ENCODE measurements at places on chromosomes 12 and 14.

- DNase-seq, result no peak
Measured at GRCh38 chr12:108400056-108400455, 60.9 kb upstream of the CMKLR1 start.

GRCh38 chr12:114686773-114687500 lies 3.0 kb upstream of the TBX3 start:
- DNase-seq, result no peak

- DNase-seq, result no peak
Measured at GRCh38 chr14:36111822-36112583, 64.5 kb downstream of the PTCSC3 start.

DNA sequence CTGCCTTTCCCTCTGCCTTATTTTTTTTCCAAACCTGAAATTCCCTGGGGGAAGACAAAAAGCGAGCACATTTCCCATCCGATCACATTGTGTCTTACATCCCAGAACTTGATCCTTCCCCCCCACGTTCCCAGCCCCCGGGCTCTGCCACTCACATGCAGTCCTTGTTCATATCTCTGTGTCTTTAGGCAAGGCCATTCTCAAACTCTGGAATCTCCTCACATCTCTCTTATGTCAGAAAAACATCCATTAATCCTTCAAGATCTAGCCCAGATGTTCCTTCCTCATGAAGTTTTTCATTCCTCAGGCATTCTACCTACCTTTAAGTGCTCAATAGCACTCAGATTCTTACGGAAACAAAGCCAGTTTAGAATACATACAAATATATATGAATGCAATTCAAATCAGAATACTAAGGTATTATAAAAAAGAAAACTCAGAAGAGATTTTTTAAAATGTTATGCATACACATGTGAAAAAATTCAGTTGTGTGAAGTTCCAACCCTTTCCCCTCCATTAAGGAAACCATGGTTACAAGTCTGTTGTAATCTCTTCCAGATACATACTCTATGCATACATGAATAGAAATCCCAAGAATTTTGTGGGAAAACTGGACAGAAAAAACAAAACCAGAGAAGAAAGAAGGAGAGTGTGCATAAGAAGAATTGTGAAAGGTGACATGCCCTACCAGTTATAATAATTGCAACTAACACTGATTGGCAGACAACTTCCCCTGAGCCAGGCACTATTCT lies 120.3 kb downstream of the SLC38A1 start:
- no peak for DNase-seq

GRCh38 chr14:105393151-105393550 lies 5.2 kb upstream of the TEX22 start:
- DNase-seq, result no peak

DNA sequence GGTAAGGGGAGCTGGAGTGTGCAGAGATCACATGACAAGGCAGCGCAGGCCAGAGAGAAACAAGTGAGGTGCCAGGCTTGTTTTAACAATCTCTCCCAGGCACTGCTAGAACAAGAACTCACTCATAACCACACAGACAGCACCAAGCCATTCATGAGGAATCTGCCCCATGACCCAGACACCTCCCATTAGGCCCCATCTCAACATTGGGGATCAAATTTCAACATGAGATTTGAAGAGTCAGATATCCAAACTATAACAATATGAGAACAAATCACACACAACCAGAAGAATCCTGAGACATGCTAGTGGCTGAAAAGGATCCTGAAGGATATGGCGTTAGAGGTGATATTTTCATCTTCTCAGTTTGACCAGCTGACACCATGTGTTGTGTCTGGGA lies 21.9 kb downstream of the OR6J1 start:
- DNase-seq, result no peak

DNA sequence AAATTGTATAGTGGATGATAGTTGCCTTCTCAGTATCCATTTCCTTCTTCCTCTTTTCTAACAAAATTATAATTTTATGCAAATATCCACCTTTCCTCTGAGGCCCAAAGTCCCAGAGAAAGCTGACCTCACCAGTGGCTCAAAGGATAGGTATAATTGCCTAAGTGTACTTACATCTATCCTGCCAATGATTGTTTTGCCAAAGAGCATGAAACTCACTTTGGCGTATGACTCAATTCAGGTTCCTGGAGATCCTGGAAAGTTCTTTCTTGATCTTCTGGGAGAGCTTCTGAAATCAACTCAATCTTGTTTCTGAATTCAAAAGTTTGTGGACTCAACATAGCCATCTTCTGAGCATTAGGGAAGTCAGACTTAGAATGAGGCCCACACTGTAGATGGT lies 10.5 kb upstream of the RBM25 start:
- no peak for DNase-seq

GRCh38 chr14:76715511-76716081 lies 45.7 kb upstream of the VASH1 start:
- DNase-seq, result no peak

GRCh38 chr14:85529803-85530574 lies at the start of gene FLRT2:
Gene FLRT2, plus strand, starts transcription at chr14:85530144. Its CDS starts 91,371 bp downstream, at chr14:85621515.
- no peak for DNase-seq

GRCh38 chr12:80212938-80213645 lies 113.8 kb downstream of the OTOGL start:
- no peak for DNase-seq

DNA sequence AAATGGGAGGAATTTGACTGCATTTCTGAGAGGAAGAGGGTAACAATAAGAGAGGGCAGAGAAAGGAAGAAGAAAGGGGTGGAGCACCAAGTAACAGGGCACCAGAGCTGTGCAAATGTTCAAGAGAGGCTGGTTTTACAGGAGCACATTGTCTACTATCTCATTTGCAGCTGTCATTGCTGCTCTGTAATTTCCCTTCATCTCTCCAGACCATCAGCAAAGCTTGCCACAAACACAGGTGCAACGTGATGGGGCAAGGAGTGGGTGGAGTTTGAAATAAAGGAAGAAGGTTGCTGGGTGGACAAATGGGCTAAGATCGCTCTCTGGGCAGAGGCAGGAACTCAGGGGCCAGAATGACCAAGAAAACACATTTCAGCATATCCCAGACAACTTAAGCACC lies 47.9 kb upstream of the PLEKHG6 start:
- DNase-seq, result no peak

DNA sequence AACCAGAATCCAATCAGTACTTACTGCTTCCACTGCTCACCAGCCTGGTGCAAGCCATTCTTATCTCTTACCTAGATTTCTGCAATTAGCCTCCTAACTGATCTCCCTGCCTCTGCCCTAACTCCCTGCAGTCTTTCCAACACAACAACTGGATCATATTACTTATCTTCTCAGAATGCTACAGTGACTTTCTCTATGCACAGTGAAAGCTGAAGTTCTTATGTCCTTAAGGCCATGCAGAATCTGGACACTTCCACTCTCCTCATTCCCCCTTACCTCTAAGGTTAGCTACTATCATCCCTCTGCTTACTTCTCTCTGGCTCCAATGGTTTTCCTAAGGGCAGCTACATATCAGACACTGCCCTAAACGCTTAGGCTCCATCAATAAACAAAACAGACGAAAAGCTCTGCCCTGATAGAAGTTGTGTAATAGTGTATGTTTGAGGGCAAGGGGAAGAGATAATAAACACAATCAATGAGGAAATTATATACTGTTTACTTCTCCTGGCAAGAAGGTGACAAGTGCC lies 4.0 kb downstream of the KTN1 start:
- DNase-seq, result no peak

GRCh38 chr14:33682760-33683159 lies 268.1 kb downstream of the EGLN3 start:
- no peak for DNase-seq

- DNase-seq, result no peak
Measured at GRCh38 chr12:6250343-6250742, 50.1 kb downstream of the CD9 start.

DNA sequence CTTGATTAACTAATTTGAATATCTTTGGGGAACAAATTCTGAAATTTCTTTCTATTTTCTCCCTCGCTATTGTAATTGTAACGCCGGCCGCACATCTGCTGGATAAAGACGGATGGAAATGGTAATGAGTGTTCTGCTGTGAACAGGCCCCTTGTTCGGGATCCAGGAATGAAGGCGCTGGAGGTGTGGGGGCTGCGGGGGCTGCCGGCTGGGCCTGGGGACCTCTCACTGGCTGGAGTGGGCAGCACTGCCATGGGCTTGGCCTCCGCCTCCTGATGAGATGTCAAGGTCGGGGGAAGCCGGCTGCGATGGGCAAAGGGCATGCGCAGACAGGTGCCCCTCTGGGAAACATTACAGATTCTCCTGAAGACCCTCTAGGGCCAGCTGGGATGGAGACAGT lies 175.4 kb downstream of the PHETA1 start:
- no peak for DNase-seq

- no peak for DNase-seq
Measured at GRCh38 chr12:93727195-93727811, 50.1 kb downstream of the CRADD start.

GRCh38 chr12:93203361-93203760 lies 174.4 kb upstream of the NUDT4 start:
- DNase-seq, result no peak

Measured in activated naive CD4-positive, alpha-beta T cell treated with anti-CD3 and anti-CD28 coated beads, Interleukin-2, amount 10 ng/mL, durations not matched to agents 7 days and 5 days (primary cell).